ENCODE measurements at places on chromosomes 13 and 19.
A peak's percentile ranks its signal among the peaks of the same experiment; 100 is the strongest.

DNA sequence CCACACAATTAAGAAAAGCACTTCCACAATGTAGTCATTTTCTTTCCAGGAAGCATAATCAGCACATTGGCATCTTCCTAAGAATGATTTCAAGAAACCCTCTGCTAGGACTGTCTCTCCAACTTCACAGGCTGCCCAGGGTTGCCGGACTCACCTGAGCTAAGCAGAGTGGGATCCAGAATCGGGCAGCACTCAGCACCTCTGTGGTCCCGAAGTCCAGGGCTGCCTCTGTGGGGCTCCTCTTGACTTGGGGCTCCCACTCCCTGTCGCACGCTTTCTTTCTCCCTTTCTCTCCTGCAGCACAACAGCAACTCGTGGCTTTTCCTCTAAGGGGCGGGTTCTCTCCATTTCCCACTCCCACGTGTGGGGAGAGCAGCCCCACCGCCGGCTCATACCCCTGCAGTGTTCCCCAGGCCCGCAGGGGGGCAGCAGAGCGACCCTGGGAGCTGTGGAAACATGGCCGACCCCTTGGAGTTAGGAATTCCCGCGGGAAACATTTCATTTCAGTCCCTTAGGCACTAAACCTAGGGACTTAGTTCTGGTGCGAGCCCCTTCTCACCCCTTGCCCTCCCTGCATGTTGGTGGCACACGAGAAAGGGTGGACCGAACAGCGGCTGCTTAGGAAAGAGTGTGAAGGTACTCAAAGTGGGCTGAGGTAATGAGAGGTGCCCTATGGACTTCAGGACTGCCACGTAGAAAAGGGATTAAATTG, at the start of gene TMEM272:
Gene TMEM272, minus strand, starts transcription at position 316 of the 712 bp plus-strand sequence. CDS start 6,647 bp downstream, outside the sequence.
- peak; percentile 9 for DNase-seq

DNA sequence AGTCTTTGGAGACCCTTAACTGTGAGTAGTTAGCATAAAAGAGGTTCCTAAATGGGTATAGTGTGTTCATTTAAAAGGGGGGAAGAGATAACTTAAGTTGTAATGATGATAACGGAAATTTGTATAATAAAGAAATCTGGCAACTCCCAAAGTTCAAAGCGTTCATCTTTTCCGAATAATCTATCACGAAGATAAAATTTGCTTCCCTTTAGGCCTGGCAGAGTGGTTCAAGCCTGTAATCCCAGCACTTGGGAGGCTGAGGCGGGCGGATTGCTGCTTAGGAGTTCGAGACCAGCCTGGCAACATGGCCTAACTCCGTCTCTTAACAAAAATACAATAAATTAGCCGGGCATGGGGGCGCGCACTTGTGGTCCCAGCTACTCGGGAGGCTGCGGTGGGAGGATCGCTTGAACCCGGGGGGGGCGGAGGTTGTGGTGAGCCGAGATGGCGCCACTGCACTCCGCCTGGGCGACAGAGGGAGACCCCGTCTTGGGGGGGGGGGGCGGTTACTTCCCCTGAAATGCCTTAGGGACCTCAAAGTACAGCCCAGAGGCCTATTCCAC, 934 bp downstream of the N4BP2L2 start:
- DNase-seq = peak; percentile 11

DNA sequence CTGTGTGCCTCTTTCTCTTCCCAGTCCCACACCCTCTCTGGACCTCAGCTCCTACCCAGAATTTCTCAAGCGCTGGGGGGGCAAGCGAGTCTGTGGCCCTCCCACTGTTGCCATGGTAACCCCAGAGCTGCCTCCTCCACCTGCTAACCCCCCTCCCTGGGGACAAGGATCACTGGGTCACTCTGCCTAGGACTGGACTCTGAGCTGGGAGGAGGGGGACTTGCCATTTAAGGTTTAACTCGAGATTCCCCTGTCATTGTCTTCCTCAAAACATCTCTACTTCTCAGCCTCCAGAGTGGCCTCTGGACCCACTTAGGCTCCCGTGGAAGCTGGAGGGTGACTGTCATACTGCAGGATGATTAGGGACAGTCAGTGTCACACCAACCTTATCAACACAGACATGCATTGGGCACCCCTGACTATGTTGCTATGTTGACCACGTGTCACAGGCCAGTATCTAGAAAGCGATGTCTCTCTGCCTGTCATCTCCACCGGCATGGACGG, 2.2 kb downstream of the PALM3 start:
- no peak for DNase-seq

- no peak for DNase-seq
Measured at GRCh38 chr13:75079226-75079625, 402.7 kb downstream of the TBC1D4 start.

DNA sequence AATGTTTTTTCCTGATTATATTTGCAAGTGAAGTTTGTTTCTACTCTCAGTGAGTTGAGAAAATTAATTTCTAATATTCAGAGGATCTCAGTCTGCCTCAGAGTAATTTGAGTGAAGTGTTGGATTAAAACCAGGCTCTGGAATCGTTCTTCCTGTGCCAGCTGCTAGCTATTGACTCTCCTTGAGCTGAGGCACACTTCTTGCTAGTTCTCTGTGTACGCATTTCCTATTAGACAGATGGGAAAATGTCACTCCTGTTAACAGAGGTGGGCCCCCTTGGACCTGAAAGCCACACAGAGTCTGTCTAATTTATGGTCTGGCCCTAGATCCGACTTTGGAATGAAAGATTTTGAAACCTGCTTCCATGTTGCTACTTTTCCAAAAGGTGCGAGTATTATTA, 107.6 kb upstream of the RNF113B start:
- DNase-seq = no peak

- no peak for DNase-seq
Measured at GRCh38 chr13:109998684-109999533, 212.5 kb upstream of the IRS2 start.

GRCh38 chr19:277581-278165, 13.5 kb downstream of the PLPP2 start:
- DNase-seq = no peak

- no peak for DNase-seq
Measured at GRCh38 chr13:46137627-46138317, 32.9 kb upstream of the CPB2 start.

DNA sequence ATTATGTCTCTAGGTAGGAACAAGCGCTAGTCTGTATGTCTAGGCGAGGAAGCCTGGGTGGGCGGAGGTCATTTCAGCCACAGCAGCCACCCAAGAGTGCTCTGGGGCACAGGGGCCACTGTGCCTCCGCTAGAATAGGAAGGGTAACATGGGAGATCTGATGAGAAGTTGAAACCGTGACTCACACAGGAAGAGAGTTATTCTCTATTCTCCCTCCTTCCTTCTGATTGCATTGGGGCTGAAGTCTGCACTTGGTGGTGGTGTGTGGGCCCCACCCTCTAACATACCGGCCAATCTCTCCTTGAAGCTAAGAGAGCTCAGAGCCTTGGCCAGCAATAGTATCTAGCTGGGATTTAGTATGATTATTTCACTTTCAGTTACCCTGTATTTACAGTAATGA, 20.3 kb upstream of the GGACT start:
- no peak for DNase-seq
